ENCODE measurements at places on chromosomes 2 and 18.

DNA sequence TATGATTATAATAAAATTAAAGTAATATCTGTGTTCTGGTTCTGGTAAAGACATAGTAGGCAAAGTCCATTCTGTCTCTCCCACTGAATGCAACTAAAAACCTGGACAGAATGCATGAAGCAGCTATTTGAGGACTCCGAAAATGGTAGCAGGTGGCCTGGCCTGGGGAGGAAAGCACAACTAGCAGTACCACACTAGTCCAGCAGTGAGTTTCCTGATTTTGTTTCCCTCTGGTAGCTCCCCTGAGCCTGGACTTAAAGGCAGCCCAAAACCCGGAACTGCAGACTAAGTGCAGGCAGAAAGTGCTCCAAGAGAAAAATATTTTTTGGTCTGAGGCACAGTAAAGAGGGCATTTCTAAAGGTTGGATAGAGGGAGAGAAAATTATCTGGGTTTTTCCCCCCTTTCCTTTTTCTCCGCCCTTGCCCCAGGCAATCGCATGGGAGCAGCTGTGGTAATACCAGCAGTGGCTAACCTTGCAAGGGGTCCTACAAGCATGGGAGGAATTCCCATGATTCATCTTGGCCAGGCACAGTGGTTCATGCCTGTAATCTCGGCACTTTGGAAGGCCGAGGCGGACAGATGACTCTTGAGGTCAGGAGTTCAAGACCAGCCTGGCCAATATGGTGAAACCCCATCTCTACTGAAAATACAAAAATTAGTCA lies 32.3 kb downstream of the ASXL2 start:
- no peak for DNase-seq

DNA sequence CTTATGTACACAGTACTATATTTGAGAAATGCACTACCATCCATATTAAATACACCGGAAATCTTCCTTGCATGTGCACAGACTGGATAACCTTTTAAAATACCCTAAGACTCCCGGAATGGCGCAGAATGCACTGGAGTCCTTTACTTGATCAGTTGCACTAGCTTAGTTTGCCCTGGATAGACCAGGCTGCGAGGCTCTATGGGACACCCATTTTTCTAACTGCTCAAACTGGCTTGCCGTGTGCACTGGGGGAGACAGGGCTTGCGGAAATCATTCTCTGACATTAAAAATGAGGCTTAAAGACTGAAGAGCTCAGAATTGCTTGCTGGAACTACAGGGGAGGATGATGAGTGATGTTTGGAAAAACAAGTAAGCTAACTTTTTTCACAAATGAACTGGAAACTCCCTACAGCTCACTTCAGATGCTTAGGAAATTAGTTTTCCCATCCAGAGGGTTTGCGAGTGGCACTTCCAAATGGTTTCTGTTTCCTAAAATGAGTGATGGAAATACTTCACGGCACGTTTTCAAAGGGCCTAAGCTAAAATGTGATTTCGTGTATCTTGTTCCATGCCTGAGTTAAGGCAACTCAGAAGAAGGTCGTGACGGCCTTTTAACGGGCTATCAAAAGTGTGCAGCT lies 2.7 kb downstream of the NCK2 start:
- no peak for DNase-seq

GRCh38 chr18:38751211-38751610 lies 1185.6 kb upstream of the CELF4 start:
- DNase-seq: no peak

- no peak for DNase-seq
Observed at GRCh38 chr2:23291239-23291638, 93.7 kb upstream of the KLHL29 start.

DNA sequence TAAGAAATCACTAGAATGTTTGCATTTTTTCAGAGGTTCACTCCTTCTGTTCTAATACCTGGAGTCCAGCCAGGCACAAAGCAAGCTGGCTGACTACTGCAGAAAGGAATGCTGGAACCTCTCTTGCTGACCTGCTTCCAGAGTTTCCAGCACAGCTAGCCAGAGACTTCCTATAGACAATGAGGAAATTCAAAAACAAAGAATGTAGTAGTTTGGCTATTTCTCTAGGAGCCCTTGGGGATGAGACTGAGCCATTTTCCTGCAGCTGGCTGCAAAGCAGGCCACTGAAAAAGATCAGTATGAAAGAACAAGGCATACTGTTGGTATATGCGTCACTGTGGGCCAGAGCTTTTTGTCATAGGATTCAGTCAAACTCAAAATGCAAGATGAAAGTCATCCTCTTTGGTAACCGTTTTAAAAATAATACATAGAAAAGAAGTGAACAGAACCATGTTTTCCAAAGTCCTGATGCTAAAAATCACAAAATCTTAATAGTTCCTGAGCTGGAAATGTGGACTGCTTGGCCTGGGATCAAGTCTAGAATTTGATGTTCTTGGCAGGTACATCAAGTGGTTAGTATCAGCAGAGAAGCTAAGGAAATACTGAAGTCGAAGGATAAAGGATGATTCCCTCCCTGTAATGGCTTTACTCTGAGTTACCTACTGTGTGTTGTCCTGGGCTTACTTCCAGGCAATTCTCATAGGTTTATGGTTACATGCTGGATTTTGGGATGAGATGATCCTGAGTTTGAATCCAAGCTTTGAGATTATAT lies 9.0 kb upstream of the DSEL start:
- DNase-seq: no peak

GRCh38 chr2:159892990-159893810 lies 95.2 kb upstream of the CD302 start:
- no peak for DNase-seq

- DNase-seq: no peak
Observed at GRCh38 chr2:21452678-21453077, 328.9 kb downstream of the TDRD15 start.

DNA sequence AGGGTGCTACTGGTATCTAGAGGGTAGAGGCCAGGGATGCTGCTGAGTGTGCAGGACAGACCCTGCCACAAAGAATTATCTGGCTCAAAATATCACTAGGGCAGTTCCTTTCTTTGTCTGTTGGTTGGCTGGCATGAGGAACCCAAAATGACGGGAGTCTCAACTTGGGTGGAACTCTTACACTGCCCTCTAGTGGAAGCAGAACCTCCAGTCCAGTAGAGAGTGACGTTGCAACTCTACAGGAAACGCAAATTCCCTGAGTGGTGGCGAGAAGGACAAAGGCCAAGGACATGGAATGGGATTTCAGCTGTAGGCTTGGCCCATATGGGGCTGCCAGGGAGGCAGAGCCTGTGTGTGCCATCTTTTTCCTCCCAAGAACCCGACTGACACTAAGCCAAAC lies 47.1 kb downstream of the COPS8 start:
- DNase-seq: no peak

DNA sequence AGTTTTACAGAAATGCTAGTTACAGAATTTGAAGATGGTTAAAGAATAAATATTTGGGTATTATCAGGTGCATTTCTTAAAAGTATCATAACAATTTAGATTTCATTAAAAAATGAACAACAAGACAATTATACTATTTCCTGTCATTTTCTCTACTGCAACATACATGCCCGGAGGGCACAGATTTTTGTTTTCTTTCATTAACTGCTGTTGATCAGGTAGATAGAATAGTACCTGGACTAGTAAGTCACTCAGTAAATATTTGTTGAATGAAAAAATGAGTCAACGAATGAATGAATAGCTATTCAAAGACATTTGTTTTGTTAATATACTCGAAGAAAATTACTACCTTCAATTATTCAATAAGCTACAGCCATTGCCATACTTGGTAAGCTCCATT lies 531.2 kb upstream of the VRK2 start:
- DNase-seq: no peak

DNA sequence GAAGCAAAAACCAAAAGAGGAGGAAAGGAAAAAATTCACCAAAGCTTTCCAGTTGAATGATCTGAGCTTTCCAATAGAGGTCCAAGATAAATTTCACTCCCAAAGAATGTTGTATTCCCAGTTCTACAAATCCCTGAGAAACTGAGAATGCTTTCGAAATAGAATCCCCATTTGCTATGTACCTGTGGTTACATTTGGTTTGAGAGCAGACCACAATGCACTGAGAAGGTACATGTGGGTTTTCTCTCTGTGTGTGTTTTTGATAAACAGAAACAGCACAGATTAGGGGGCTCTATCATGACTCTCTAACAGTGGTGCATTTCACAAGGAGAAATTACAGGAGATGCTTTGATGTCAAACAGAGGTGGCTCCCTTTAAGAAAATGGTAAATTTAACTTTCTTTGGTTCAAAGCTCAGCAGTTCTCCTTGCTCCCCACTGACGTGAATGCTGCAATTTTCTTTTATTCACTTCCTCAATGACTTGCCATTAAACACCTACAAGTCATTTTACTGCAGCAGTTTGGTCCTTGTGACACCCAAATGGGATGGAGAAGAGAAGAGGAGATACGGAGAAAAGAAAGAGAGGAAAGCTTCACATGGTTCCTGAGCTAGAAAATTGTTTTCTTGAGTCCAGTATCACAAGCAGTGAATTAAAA lies 108.7 kb downstream of the EPHA4 start:
- no peak for DNase-seq

- peak; percentile 67 for DNase-seq
Observed at GRCh38 chr18:79400591-79401381, 5.1 kb downstream of the NFATC1 start.

DNA sequence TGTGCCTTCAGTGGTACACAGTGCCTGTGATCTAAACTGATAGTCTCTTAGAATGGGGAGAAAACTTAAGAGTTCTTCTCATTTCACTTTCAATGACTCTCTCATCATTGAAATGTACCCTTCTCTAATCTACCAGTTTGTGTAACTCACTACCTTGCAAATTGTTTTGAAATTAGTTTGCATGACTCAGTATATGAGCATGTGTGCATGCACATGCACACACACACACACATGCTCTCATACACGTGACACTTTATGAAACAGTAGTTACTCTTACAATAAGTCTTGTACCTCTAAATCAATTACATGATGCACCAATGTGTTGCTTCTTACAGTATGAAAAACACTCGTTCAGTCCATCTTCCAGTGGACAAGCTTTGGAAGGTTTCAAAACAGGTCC lies 10.6 kb downstream of the LYPD6B start:
- no peak for DNase-seq

DNA sequence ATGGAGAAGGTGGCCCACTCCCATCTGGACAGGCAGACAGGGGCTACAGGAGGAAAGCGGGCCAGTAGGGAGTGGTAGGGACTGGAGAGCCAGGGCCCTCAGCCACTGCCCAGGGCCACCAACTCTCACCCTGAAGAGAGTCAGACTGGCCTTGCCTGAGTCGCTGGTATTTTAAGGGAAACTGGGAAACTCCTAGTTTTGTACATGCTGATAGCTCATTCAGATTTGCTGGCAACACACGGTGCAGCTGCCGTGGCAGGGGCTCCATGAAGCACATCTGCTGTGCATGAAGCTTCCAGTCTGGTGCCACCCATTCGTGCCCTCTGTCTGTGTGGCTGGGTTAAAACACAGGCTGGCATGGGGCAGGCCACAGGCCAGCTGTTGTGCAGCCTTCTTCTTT lies 137.3 kb upstream of the GLI2 start:
- no peak for DNase-seq

DNA sequence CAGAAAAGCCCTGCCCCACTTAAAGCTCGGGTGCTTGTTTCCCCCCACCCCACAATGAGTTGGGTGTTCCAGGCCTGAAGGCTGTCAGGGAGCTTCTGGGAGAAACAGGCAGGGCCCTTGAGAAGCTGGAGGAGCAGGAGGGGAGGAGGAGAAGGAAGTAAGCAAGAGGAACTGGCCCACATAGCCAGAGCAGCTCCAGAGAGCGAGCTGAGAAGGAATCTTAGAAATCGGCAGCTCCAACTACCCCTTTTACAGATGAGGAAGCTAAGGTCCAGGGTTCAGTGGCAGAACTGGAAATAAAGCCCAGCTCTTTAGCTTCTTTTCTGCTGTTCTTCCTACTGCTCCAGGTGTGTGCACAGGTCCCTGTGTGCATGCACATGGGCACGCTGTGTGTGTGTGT lies 12.7 kb upstream of the KCNK3 start:
- no peak for DNase-seq

DNA sequence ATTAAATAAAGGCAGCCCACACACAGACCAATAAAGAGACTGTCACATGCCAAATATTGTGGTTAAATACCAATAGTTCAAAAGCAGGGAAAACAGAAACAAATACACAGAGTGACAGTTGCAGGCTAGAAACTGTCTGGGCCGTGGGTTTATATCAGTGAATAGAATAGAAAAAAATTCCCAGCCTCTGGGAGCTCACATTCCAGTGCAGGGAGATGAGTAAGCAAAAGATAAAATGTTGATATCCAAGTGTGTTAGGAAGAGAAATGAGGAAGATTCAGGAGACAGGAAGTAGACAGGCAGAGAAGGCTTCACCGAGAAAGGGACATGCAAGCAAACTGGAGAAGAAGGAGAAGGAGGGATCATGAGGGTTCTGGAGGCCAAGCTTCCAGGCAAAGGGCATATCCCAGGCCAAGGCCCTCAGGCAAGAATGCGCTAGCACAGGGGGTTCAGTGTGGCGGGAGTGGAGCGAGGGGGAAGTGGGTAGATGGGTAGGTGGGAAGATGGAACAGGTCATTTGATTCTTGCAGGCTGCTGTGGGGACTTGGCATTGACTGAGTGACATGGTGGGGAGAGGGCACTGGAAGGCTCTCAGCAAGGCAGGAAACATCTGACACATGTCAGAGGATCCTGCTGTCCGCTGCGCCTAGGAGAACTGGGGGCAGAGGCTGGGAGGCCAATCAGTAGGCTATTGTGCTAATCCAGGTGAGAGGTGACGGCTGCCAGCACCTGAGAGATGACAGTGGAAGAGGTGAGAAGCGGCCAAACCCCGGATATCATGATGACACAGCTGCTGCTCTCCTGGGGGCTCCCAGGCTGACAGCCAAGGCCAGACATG lies 89.2 kb downstream of the ZBTB7C start:
- no peak for DNase-seq

DNA sequence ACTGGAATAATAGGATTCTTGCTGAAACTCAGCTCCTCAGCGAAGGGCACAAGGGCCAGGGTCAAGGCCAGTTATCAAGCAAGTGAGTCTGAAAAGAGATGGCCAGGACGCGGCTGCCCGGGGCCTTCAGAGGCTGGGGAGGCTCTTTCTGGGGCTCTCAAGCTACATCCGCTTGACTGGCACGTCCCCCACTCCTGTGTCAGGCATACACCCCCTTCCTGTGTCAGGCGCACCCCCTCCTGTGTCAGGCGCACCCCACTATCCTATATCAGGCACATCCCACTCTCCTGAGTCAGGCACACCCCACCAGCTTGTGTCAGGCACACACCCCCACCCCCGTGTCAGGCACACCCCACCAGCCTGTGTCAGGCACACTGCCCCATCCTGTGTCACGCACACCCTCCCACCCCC lies 91.8 kb downstream of the TPO start:
- no peak for DNase-seq

DNA sequence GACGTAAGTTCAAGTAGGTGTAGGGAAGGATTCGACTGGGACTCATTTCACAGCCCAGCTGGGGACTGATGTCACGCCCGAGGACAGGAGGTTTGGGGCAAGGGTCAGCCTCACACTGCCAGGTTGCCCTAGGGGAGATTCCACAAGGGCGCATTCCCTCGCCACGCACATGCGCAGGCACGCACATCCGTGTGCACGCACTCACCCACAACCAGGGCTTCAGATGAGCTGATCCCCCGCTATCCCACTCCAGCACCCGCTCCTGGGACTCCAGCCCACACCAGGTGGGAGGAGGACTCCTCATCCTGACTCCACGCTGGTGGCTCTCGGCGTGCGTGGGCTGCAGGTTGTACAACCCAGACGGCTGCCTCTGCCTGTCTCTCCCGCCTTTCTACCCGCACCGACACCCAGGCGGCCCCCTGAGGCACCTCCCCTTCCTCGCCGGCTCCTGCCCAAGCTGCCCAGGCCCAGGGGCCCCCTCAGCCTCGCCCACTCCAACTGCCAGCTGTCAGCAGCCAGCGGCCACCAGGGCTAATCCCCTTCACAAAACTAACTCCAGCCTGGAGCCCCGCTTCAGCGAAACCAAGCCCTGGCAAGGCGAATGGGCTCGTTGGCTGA lies 47.8 kb upstream of the FOSL2 start:
- DNase-seq: no peak
